ENCODE measurements at places on chromosomes 5 and 9.

DNA sequence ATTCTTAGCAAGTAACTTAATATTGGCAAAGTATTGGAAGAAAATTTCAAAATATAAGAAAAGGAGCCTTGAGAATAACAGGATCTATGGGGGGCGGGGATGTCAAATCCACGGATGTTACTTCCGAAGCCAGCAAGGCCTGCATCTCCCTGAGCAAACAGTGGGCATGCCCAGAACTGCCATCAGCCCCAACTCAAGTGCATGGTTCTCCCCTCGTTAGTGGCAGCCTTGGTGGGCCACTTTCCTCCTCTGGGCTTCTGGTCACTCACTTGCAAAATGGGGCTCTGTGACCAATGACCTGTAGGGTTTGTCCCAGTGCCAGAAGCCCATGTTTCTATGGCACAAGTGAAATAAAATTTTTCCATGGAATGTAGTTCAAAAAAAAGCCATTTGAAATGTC is 27.2 kb upstream of the MED10 start:
- DNase-seq, result no peak

DNA sequence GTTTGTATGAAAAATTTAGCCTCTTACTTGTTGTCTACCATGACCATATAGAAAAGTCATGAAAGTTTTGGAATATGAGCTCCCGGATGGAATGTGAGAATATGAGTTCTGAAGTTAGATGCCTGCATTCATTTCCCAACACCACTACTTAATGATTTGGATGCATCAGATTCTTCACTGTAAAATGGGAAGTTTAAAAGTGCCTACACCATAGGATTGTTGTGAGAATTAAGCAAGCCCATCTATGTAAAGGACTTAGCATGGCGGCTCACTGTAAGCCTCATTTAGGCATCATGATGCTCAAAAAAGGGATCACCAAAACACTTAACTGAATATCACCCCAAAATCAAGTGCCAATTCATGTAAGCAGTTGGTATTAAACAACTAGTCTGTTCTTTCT is 177.3 kb downstream of the RAB3C start:
- no peak for DNase-seq

GRCh38 chr9:130041648-130042405 is 1.2 kb downstream of the FNBP1 start:
- peak; percentile 33 for DNase-seq

- DNase-seq, result no peak
These were observed 55.4 kb downstream of the LHX2 start for GRCh38 chr9:124066783-124067577.

- DNase-seq, result no peak
These were observed 47.7 kb downstream of the EHMT1 start for GRCh38 chr9:137666513-137666822.

DNA sequence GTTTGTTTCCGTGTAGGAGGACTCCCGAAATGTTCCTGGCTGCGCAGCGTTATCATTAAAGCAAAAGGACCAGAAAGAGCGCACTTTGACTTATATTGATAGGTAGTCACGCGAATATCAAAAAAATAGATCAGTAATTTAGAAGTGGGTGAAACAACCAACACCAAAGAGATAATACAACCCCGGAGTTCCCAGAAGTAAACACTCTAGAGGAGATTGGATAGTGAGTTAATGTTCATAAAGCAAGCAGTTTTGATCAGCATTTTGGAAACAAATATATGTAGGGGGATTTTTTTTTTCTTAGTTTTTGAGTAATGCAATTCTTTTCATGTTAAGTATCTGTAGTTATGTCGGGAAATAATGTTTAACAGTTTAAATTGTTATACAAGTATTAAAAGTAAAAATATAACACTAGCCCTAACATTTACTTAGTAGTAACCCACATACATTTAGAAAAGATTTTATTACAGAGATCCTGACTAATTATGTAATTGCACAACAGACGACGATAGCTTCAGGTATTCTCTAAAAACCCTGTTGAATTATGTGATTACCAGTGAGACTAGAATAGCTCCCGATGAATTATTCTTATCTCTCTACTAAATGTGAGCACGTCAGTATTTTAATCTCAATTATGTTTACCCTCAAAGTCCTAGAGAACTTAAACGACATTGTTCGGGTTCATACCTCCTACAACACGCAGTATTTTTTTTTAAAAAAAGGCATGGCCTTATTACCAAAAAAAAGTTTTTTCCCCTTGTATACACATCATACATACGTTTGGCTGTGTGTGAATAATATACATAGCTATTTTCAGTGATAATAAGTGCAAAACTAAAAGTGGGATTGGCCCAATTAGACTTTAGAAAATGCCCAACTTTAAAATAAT is 9.4 kb upstream of the NFIB start:
- no peak for DNase-seq

GRCh38 chr9:549455-549997 is 292.0 kb upstream of the DMRT1 start:
- DNase-seq, result no peak

- no peak for DNase-seq
These were observed at the start of gene PCDHB7 for GRCh38 chr5:141172381-141173204. TSS of gene PCDHB7 (plus strand) at chr5:141172644. CDS start at chr5:141172836, 192 bp downstream.

DNA sequence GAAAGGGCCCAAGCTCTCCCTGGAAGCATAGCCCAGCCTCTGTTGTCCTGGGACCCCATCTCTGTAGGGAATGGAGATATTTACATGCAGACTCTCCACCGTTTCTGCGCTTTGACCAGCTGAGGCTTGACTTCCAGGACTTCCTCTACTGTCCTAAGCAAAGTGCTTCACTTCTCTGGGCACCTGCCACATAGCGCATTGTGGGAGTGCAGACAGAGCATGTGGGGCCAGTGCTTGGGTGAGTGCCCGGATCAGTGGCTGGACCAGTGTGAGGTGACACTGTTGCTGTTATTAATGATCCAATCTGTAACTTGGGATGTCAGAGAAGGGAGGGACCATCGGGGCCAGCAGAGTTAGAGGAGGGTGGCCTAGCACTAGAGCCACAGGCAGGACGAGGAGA is 10.5 kb downstream of the CXCL14 start:
- DNase-seq, result no peak

GRCh38 chr5:145283141-145283810 is 551.9 kb downstream of the PRELID2 start:
- DNase-seq, result no peak

GRCh38 chr5:145497052-145497451 is 338.1 kb downstream of the PRELID2 start:
- no peak for DNase-seq

- DNase-seq, result peak; percentile 29
These were observed 69.0 kb upstream of the ZSWIM6 start for GRCh38 chr5:61263072-61263471.

DNA sequence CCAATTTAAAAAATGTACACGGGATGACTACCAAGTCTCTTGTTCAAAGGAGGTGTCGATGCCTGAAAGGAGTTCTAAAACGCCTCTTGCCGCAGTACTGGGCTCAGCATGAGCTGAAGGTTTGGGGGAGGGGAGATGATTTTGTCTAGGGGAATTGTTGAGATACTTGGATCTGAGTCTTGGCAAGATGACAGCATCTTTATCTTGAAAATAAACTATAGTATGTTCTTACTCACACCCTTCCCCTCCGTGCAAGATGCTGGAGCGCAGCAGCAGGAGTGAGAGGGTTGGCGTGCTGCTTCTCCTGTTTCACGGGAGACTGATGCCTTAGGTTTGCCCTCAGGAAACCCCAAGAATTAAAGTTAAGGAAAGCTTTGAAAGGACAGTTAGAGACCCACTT is 47.3 kb downstream of the FAM78A start:
- no peak for DNase-seq

GRCh38 chr9:80550181-80550580 is 978.4 kb downstream of the TLE4 start:
- no peak for DNase-seq

DNA sequence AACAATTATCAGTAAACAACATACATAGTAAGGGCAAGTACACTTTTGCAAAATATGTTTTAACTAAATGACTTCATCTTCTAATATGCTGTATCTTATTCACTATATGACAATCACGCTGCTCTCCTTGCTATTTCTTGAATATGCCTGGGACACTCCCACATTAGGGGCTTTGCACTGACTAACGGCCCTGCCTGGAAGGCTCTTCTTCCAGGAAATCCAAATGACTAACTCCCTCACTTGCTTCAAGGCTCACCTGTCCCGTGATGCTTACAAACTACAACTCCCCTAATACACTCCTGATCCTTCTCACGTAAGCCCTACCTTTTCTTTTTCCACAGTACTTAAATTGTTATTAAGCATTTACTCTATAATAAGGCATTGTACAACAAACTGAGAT is 10.6 kb downstream of the ERP44 start:
- no peak for DNase-seq

- peak; percentile 70 for DNase-seq
These were observed 830 bp downstream of the PRRC1 start for GRCh38 chr5:127518319-127518621.

DNA sequence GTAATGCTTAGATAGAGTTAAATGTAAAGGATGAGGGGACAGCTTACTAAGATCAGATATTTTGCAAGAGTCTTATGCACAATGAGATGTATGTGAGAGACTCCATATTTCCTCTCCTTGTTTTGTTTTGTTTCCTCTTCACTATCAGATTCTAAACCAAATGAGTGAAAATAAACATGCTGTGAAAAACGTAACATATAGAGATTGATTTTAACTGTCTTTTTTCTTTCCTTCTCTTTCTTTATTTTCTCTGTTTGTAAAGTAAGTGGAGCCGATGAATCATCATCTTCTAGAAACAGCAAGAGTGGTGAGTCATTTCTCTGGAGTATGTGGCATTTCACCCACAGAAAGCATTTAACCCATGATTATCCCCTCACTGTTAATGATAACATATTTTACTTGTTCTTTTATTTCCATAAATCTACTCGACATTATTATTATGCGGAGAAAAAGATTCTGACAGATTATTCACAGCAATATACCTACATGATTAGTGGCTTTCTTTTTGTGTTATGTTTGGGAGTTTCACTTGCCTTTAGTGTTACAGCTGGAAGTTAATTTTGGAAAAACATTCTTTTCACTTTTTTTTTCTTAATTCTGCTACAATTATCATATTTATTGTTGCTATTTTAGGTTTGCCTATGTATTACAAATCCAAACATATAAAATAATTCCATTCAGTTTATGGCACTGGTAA is 2.1 kb upstream of the ANXA1 start:
- DNase-seq, result peak; percentile 55

GRCh38 chr5:60541980-60542379 is 158.0 kb downstream of the DEPDC1B start:
- DNase-seq, result peak; percentile 53

- no peak for DNase-seq
These were observed 11.1 kb upstream of the SLCO4C1 start for GRCh38 chr5:102307232-102307631.

DNA sequence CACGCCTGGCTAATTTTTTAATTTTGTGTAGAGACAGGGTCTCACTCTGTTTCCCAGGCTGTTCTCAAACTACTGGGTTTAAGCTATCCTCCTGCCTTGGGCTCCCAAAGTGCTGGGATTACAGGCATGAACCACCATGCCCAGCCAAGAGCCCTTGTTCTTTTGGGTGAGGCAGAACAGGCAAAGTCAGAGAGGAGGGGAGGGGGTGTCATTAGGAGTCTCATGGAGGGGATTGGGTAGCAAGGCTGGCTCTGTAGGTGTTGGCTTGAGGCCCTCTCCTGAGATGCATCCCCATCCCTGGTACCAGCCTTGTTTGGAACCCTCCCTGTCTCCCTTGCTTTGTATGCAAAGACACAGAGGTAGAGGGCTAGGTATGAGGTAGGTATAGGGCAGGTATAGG is 24.1 kb downstream of the GSN start:
- no peak for DNase-seq

GRCh38 chr5:157855404-157855994 is 3.4 kb downstream of the CLINT1 start:
- peak; percentile 47 for DNase-seq

GRCh38 chr5:175681968-175682340 is 24.1 kb downstream of the HRH2 start:
- DNase-seq, result no peak

GRCh38 chr5:127813633-127814587 is 110.7 kb downstream of the CCDC192 start:
- DNase-seq, result no peak

DNA sequence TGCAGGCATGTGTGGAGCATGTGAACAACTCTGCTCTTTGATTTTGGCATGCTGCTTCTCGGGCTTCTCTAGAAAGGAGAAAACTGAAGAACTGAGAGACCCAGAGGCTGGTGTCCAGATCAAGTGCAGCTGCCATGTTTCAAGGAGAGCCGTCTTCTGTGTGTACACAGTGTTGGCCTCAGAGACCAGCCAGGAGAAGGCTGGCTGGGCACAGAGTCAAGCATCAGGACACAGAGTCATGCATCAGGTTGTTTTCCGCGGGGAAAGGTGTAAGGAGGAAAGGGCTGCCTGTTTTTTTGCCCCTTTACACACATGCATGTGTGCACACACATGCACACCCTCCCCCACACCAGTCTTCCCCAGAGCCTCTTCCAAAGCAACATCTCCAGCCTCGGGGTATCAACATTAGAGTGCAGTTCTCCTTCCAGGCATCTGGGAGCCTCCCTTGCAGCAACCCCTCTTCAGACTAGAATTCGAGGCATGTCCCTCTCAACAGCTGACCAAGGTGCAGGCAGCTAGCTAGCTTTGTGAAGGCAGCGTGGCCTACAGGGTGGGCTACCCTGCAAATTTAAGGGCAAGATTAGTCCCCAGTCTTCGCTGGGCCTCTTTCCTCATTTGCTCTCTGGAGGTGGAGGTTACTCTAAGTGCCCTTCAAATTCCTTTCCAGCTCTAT is 180.9 kb downstream of the AOPEP start:
- no peak for DNase-seq

DNA sequence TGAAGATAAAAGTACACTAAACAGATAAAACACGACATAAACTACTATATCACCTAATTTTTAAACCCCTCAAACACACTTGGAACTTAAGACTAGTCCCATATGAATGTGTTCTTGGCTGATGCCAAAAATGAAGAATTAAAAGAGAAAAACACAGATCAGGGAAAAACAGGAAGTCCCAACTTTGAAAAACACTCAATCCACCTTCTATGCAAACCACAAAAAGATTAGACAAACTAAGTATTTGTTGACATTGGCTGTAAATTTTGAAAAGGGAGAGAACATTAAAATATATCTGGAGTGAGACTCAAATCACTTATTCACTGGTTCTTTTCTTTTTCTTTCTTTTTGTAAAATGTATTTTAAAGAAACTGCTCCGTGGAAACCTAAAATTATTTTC is 81.4 kb downstream of the ANKH start:
- DNase-seq, result no peak

- no peak for DNase-seq
These were observed 39.7 kb downstream of the NDUFS6 start for GRCh38 chr5:1840741-1841521.

DNA sequence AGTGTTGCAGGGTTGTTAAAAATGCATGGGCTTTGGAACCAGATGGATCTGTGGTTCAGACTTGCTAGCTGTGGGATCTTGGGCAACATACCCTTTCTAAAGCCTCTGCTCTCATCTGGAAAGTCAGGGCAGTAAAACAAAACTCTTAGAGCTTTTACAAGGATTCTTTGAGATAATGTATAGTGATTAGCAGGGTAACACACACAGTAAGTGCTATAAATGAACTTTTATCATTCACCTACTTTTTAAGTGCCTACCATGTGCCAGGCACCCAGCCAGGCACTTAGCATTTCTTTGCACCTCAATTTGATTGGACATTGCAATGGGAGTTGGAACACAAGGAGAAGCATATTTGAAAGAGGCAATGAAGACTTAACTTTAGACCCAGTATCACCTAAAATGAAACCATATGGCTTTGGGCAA is 208.6 kb upstream of the PAPPA start:
- no peak for DNase-seq

- no peak for DNase-seq
These were observed 8.0 kb downstream of the MTAP start for GRCh38 chr9:21810388-21810787.

All from GM12865 (cell line).